Sigmoid colon (tissue), 7 donors: ENCODE measurements at places on chromosomes 1 and 21.

DNA sequence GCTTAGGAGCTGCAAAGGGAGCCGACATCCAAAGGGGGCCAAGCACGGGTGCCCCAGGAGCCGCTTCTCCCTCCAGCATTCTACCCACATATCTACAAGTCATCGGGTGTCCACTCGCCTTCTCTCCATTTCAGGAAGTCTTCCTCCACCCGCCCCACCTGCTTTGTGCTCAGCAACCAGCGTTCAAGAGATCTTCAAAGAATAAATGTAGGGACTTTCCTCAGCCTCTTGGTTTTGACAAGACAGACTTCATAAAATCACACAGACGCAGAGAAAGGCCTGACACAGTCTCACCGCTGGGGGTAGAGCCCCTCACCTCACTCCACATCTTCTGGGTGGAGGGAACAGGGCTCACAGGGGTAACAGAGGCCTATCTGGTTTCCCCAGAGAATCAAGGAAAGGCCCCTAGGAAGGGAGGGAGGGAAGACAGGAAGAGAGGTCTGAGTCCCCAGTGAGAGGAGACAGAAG lies 49.5 kb downstream of the SSBP3 start:
- no peak for DNase-seq

GRCh38 chr1:227351443-227351842 lies 33.2 kb upstream of the CDC42BPA start:
- no peak for DNase-seq

DNA sequence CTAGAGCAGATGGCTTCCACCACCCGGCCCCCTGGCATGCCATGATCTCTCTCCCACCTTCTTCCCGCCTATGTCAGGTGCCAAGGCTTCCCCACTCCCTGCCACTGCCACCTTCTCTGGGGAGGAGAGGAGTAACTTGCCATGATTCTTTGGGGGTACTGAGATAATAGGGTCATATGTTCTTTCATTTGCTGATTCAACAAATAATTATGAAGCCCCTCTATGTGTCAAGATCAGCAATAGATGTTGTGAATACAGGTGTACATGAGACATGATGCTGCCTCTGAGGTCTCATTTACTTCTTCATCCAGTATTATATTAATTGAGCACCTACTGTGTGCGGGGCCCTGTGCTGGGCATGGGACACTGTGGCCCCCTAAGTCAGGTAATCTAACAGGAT lies 6.0 kb upstream of the VWA5B1 start:
- DNase-seq = no peak

DNA sequence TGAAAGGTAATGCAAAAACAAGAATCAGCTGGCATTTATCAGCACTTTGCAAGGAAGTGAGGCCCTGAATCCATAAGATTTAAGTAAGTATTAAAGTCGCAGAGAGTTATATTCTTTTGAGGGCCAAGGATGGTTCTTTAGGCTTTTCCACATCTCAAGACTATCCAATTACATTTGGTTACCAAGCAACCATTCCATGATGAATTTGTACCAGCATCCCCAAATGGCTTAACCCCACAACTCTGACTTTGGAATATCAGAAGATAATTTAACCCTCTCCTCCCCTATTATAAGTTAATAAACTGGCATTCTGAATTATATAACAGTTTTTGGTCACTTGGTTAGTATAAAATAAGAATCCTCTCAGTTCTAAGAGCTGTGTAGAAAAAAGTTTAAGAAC lies 2.8 kb downstream of the PHTF1 start:
- DNase-seq = no peak

DNA sequence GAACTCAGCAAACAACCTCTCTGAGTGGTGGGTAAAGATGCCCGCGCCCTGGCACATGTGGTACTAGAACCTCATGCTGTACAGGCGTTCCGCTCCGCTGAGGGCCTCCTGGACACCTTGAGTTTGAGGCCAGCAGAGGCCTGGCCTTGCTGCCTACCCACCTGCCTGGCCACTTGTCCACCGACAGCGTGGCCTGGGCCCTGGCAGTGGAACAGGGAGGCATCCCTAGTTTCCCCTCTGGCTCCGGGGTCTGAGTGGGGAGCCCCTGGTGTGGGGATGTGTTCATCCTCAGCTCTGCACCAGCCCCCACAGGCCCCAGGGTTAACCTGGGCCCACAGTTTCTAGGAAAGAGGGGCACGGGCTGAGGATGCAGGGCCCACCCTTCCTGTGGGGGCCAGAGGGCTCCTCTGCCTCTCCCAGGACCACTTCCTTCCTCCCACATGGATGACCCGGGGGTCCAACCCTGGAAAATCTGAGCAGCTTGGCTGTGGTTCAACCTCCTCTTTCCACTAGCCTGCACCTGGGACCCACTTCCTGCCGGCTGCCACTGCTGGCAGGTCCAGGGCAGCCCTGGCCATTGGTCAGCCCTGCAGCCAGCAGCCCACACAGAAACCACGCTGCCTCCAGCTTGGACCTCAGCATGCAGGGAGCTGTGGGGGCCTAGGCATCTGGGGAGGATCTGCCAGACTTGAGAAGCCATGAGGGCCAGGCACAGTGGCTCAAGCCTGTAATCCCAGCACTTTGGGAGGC lies 53.3 kb upstream of the COL18A1 start:
- DNase-seq = no peak

DNA sequence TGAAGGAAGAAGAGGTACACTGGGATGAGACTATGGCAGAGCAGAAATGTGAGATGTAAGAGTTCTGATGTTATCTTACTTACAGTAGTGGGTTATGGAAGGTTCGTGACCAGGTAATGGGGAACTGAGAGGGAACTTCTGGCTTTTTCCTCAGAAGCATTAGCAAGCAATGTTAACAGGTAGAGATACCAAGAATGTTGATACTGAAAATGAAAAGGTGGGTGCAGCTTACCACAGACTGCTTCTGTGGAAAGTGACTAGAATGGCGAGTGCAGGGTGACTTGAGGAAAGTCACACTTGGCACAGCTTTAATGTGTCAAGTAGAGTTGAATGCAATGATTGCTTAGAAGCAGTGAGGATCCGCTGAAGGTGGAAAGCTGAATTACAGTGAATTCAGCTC lies 70.8 kb downstream of the PLA2G4A start:
- DNase-seq = no peak

GRCh38 chr21:25635310-25635709 lies 3.7 kb upstream of the JAM2 start:
- DNase-seq = no peak

DNA sequence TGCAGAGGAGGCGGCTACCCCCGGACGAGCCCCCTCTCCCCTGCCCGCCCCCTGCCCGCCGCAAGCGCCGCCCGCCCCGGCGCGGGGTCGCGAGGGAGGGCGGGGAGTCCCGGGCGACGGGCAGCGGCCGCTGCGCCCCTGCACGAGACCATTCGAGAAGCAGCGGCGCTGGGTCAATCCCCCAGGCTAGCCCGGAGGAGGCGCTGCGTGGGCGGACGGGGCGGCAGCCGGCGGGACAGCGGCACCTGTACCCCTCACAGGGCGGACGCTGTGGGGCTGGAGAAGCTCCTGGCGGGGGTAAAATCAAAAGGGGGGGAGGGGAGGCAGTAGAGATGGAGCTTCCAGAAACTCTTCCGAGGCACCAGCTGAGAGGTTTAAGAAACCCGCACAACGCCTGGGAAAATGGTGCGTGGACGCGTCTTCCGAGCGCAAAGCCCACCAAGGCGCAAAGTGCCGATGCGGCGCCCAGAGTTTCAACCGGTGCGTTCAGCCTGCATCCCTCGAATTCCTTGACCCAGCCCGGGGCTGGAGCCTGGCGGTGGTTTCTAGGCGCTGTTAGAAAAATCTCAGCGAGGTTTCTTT lies at the start of gene PLPPR5:
PLPPR5 (minus strand) TSS at position 1 of the 582 bp plus-strand sequence. CDS start 190 bp downstream, outside the sequence.
- DNase-seq = no peak

GRCh38 chr1:203722909-203723308 lies 42.1 kb upstream of the LAX1 start:
- no peak for DNase-seq

GRCh38 chr21:26444646-26445045 lies 128.4 kb downstream of the CYYR1 start:
- DNase-seq = no peak
